Ammon's horn (tissue), 1 donor: ENCODE measurements at places on chromosomes 1 and 21.

GRCh38 chr1:14926229-14926628, 227.3 kb upstream of the TMEM51 start:
- DNase-seq: no peak

DNA sequence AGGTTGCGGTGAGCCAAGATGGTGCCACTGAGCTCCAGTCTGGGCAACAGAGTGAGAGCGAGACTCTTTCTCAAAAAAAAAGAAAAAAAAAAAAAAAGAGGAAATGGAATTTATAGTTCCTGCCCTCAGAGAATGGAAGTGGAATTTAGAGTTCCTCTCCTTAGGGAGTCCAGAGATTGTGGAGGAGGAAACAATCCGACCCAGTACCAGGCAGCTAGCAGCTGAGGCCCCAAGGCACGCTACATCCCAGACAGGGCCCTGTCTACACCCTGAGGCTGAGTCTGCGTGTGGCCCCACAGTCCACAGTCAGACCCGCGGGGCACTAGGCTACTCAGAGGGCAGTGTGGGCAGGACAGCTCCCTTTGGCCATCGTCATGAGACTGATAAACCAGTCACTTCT, 1.9 kb upstream of the MFN2 start:
- DNase-seq: no peak

DNA sequence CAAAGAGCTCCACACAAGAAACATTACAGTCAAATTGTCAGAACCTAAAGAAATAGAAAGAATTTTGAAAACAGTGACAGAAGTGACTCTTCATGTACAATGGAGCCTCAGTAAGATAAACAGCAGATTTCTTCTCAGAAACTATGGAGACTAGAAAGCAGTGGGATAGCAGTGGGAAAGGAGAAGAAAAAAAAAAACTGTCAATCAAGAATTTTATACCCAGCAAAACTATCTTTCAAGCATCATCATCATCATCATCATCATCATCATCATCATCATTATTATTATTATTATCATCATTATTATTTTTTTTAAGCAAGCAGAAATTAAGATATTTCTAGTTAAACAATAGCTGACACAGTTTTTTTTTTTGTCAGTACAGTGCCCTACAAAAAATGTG, 24.2 kb downstream of the CEP170 start:
- DNase-seq: no peak

- no peak for DNase-seq
Measured at GRCh38 chr21:39630827-39631226, 18.1 kb downstream of the B3GALT5 start.

GRCh38 chr1:31791131-31791858, 24.5 kb downstream of the SPOCD1 start:
- DNase-seq: no peak

- DNase-seq: no peak
Measured at GRCh38 chr1:44696101-44696500, 21.6 kb downstream of the ARMH1 start.

DNA sequence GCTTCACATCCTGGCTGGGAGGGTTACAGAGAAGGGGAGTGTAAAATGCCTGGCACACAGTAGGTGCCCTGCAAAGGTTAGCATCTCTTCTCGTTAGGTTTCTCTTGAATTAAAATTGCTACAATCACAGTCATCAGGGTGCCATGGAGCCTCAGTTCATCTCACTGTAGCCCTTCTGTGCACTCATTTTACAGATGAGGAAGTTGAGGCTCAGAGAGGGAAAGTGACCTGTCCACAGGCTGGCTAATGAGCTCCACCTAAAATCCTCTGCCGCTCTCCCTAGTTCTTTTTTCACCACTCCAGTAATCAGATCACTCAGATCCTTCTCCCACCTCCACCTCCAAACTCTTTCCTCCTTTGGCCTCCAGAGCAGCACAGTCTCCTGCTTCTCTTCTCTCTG, 13.5 kb upstream of the AHDC1 start:
- no peak for DNase-seq

DNA sequence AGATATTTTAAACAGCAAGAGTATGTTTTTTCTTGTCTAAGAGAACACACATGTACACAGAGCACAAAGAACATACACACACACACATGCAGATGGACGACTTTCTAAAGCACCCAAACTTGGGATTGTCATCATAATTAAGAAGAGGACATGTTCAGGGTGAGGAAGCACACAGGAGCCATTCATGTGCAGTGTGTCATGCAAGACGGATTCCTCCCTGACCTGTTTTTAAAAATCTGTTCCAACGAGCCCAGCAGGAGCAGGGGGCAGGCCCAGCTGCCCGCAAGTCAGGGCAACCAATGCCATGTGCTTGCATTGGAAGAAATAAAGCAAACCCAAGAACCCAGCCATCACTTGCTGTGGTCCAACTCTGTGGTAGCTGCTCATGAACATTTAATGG, 167.3 kb upstream of the ZNF644 start:
- DNase-seq: no peak

- DNase-seq: no peak
Measured at GRCh38 chr1:35533586-35533985, 23.6 kb downstream of the KIAA0319L start.

DNA sequence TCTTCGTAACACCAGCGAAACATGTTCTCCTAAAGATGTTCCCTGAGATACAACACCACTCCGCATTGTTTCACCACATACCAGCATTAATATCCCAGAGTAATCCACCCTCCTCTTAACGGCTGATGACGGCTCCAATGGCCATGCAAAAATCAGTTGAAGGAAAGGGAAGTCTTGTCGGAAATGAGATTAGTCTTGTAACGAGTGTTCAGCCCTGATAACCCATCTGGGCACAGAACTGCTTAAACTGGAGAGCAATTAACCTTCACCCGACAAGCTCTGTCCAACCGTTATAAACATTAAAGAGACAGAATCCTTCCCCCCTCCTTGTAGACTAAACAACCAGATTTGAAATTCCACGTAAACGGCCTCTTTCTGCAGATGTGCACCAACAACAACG, 21.9 kb downstream of the ERG start:
- no peak for DNase-seq

DNA sequence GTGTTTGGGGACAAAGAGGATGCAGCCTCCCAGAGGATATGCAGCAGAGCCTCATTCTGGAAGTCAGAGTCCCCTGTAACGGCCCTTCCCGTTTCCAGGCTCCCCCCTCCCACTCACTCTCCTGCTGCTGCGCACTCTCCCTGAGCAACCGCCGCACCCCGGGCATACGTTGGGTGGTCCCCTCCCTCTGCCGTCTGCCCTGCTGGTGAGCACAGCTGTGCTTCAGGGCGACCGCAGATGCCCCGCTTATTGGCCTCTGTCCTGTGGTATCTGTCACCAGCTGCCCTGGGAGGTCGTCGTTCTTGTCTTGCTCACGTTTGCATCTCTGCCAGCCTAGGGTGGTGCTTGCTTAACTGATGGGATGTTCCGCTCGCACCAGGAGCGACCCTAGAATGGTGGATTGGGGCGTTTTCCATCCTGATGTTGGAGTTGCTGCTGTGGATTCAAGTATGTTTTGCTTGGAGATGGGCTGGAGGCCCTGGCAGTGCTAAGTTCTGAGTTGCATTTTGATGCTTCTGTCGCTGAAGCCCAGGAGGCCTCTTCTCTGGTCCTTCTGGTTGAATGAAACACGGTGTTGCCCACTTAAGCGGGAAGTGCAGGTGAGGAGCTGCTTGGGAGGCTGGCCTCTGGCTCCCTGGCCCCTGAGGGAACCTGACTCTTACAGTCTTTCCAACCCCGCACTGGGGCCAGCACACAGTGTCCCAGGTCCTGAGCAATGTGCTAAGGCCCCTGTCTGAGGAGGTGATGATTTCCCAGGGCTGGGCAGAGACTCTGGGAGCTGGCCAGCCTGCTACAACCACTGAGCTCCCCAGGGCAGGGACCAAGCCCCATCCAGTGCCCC, 3.2 kb downstream of the TMEM201 start:
- DNase-seq: no peak

DNA sequence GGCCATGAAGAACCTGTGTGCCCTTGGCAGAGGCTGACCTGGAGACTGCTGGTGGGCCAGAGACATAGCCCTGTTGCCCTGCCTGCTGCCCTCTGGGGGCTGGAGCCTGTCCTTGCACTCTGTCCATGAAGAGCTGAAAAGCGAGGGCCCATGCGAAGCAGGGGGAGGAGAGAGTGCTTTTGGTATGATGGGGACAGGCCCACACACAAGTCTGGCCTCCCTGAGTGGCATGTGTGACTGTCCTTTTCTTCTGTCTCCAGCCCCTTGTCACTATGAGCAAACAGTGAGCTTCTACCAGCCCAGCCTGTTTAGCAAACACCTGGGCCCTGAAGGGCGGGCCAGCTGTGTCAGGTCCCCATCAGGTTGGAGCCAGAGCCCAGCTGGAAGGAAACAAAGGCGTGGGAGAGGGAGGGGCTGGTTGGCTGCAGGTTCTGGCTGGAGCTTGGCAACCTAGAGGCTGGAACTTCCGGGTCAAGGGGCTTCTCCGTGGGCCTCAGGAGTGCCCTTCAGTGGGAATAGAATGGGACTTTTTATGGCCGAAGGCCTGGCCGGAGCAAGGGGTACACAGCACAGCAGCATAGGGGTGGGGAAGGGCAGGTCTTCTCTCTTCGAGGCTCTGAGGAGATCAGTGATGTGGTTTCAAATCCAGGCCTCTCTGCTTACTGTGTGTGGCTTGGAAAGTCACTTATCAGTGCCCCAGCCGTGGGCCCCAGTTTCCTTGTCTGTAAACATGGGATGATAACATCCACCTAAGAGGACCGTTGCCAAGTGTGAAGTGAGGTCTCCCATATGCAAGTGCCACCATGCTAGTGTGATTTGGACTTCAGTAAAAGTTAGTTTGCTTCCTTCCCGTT, 14.3 kb downstream of the QSOX1 start:
- no peak for DNase-seq

- no peak for DNase-seq
Measured at GRCh38 chr21:17572431-17572830, 40.3 kb downstream of the BTG3 start.

GRCh38 chr1:116297495-116298212, 75.4 kb upstream of the ATP1A1 start:
- no peak for DNase-seq

GRCh38 chr1:118785246-118785645, 202.9 kb downstream of the TBX15 start:
- no peak for DNase-seq

- no peak for DNase-seq
Measured at GRCh38 chr1:158272681-158273080, 17.0 kb upstream of the CD1C start.

DNA sequence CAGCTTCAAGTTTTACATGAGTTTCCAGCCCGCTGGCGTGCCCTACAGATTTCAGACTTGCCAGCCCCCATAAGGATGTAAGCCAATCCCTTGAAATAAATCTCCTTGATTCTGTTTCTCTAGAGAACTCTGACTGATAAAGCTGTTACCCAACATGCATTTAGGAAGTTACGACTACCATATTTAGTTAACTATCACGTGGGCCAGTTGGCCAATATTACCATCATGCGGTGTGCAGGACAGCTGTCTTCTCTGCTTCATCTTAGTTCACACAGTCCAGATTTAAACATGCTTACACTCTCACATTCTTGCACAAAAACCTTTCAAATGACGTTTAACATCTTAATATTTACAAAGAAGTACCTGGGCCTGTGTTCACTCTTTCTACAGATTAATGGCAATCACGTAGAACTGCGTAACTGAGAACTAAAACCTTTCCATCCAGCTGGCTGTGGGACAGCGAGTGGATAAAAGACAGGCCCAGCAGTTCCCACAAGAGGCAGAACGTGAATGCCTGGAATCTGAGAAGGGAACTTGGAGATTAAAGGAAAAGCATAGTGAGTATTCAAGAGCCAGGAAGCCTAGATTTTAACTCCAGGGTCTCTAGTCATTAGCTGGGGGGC, 20.8 kb downstream of the FAM177B start:
- no peak for DNase-seq

- no peak for DNase-seq
Measured at GRCh38 chr1:242876030-242876429, 351.5 kb upstream of the PLD5 start.

- DNase-seq: no peak
Measured at GRCh38 chr1:205805082-205805711, 7.8 kb downstream of the SLC41A1 start.

DNA sequence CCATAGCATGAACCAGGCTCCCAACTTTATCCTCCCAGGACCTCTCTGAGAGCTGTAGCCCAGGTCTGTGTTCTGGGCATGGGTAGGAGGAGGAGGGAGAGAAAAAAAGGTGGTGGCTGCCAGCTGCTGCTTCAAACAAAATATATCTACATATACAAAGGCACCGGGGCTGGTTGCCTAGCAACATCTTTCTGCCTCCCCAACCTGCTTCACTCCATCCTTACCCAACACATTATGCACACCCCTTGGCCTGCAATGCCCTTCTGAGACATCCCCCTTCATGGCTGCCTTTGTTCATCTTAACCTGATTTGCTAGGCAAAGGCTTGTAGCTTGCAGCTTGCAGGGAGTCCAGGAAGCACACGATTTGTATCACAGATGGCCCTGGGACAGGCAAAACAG, 27.2 kb upstream of the ATP1A1 start:
- DNase-seq: peak; percentile 17

GRCh38 chr1:76857973-76858372, 9.3 kb upstream of the ST6GALNAC5 start:
- DNase-seq: no peak

DNA sequence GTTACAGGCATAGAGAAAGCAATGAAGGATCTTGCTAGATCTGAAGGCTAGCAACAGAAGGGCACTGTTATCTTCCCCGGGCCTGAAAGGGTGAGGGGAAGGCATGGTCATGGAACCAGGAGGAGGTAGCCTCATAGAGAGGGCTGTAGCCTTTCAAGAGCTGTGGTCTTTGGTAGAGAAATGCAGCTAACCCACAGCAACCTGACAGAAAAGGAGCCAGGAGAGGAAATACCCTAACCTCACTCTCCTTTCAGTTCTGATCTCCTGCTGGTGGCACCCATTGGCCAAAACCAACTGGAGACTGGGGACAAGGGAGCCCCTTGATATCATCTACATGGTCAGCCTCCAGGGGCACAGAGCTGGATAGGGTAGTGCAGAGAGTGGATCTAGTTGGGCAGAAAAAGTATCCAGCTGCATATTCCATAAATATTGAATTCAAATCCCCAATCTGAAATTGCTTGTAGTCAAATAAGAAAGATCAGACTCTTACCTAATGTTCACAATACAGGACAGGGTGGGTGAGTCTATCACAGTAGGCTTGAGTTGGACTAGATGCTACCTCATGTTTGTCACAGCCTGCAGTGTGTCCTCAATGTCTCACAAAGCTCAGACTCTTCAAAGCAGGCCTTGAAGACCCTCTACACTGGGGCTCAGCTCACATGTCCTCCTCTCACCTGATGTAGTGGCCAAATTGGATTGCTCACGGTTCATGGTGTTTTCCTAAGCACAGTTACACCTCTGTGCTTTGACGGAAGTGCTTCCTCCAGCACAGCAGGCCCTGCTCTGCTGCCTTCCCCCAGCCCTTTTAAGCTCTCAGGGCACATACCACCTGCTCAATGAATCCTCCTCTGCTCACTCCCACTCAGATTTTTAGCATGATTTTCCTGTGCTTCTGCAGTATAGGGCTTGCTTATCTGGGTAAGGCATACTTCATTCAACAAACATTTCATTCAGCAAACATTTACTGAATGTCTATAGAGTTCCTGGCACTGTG, 74.1 kb upstream of the JUN start:
- DNase-seq: no peak
